Purkinje cell (primary cell): ENCODE measurements at places on chromosomes 2 and 18. TPM values are rescaled to one million over a fixed set of nuclear protein-coding genes. Genes with fewer than 3 reads are reported as not detected.

FBXO36 gene
- polyA plus RNA-seq: 6.3 and 8.7 TPM in 2 replicates

ARHGAP28 gene
- not detected in 2 replicates for polyA plus RNA-seq

CD207 gene
- polyA plus RNA-seq: not detected in 2 replicates

RGPD4 gene
- 0.08 TPM in 1 of 2 replicates, not detected in the other for polyA plus RNA-seq

UGT1A3 gene
- not detected in 2 replicates for polyA plus RNA-seq

ABCB11 gene
- polyA plus RNA-seq: 0.03 TPM in 1 of 2 replicates, not detected in the other

CNGA3 gene
- not detected in 2 replicates for polyA plus RNA-seq

ANKRD30B gene
- 2.1 TPM in 1 of 2 replicates, not detected in the other for polyA plus RNA-seq

TFPI gene
- polyA plus RNA-seq: 6.2 and 7.4 TPM in 2 replicates

DPP10 gene
- polyA plus RNA-seq: 196 and 219 TPM in 2 replicates

SERPINB5 gene
- polyA plus RNA-seq: not detected in 2 replicates

NEU4 gene
- not detected in 2 replicates for polyA plus RNA-seq

CIB4 gene
- not detected in 2 replicates for polyA plus RNA-seq

KCNS3 gene
- polyA plus RNA-seq: 0.98 TPM in 1 of 2 replicates, not detected in the other

LNPK gene
- 42.4 and 54.5 TPM in 2 replicates for polyA plus RNA-seq

APLF gene
- 1.5 TPM in 1 of 2 replicates, not detected in the other for polyA plus RNA-seq

NPHP1 gene
- 6.0 and 13.1 TPM in 2 replicates for polyA plus RNA-seq

ABCG5 gene
- polyA plus RNA-seq: 0.48 and 1.3 TPM in 2 replicates

C2orf15 gene
- 1.5 and 4.8 TPM in 2 replicates for polyA plus RNA-seq

ALK gene
- 0.42 and 0.49 TPM in 2 replicates for polyA plus RNA-seq

SLC9A4 gene
- 0.11 and 0.15 TPM in 2 replicates for polyA plus RNA-seq

GRB14 gene
- 2.7 and 5.9 TPM in 2 replicates for polyA plus RNA-seq

RAD51AP2 gene
- 0.46 TPM in 1 of 2 replicates, not detected in the other for polyA plus RNA-seq

GPR75 gene
- polyA plus RNA-seq: 1.1 and 1.5 TPM in 2 replicates

ACTG2 gene
- polyA plus RNA-seq: not detected in 2 replicates

CWC22 gene
- polyA plus RNA-seq: 10.0 and 14.4 TPM in 2 replicates

SLC4A5 gene
- not detected in 2 replicates for polyA plus RNA-seq

HS1BP3 gene
- 0.27 TPM in 1 of 2 replicates, not detected in the other for polyA plus RNA-seq

FMNL2 gene
- 13.8 and 22.4 TPM in 2 replicates for polyA plus RNA-seq

FAM110C gene
- 2.0 TPM in 1 of 2 replicates, not detected in the other for polyA plus RNA-seq

TMEM150A gene
- polyA plus RNA-seq: 0.46 TPM in 1 of 2 replicates, not detected in the other

XDH gene
- not detected in 2 replicates for polyA plus RNA-seq

C2orf66 gene
- polyA plus RNA-seq: 1.8 TPM in 1 of 2 replicates, not detected in the other

UPP2 gene
- polyA plus RNA-seq: 0.75 and 0.90 TPM in 2 replicates

ANKRD29 gene
- 27.0 and 30.2 TPM in 2 replicates for polyA plus RNA-seq
